ENCODE measurements at places on chromosomes 6 and 20. TPM values are rescaled to one million over a fixed set of nuclear protein-coding genes. Genes with fewer than 3 reads are reported as not detected.
A peak's percentile ranks its signal among the peaks of the same experiment; 100 is the strongest.

SNX9 gene
- total RNA-seq = 46.0 TPM

BPHL gene
- total RNA-seq = 36.3 TPM

LINC00237 gene
- not detected for total RNA-seq

LY6G5C gene
- total RNA-seq = 0.62 TPM

LAMA5 gene
- total RNA-seq = 497 TPM

ASCC3 gene
- 46.9 TPM for total RNA-seq

TGM2 gene
- total RNA-seq = 113 TPM

HLA-DOB gene
- 0.39 TPM for total RNA-seq

DEFB124 gene
- not detected for total RNA-seq

BNIP5 gene
- not detected for total RNA-seq

PRDM13 gene
- total RNA-seq = not detected

SLC26A8 gene
- total RNA-seq = not detected

ASF1A gene
- 28.5 TPM for total RNA-seq

TOX2 gene
- 85.4 TPM for total RNA-seq

TDP2 gene
- total RNA-seq = 33.6 TPM

DNA sequence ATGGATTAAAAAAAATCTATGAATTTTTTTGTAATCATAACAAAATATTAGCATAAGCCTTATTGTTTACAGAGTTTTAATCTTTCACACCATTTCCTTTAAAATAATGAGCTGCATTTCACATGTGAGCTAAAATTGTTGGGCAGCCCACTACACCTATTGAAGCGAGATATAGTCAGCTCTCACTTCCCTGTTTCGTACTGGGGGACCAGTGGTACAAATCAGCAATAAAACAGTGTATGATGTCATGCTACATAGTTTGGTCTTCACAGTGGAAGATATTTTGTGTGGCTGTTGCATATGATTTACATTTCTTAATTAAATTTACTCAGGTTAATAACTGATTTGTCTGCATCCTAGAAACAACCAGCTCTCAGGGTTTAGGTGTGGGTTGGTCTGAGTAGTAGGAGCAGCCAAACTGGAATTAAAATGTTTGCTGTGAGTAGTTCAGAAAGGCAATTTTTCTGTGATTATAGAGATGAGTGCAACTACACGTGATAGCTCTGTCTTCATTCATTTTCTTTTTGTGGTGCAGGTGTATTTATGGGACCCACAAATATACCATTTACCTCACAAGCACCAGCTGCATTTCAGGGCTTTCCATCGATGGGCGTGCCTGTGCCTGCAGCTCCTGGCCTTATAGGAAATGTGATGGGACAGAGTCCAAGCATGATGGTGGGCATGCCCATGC, 99.3 kb downstream of the B3GAT2 start:
- DNase-seq = no peak

DNA sequence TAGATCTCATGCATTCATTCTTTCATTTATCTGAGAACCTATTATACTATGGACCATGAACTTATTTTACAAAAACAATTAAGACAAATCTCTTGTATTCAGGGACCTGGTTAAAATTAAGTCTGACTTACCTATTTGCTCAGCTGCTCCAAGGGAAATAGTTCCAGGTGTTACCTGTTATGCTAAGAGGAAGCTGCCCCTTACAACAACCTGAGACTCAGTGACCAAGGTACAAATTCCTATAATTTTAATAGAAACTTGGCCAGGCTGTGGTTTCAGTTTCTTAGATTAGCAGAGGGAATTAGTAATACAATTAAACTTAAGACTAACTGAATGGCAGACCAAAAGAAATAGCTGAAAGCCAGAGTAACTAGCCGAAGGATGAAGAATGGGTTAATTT, 48.2 kb upstream of the GMPR start:
- DNase-seq = no peak

DNA sequence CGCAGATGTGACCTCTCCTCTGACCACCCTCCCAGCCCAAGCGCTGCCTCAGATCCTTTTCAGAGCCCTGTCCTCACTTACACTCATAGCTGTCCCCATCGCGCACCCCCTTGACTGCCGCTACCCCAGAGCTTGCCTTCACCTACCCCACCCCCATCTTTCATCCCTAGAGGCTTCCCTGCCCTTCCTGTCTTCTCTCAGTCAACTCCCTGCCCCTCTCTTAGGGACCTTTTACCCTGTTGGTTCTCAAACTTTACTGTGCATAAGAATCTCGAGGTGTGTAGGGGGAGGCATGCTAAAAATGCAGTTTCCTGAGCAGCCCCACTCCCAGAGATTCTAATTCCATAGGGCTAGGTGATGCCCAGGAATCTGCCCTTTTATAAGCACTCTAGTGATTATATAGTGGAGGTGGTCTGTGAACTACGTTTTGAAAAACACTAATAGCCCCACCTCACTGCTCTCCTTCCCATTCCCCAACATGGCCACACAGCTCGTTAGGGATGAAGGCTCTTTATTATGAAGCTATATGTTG, 725 bp downstream of the TM9SF4 start:
- no peak for DNase-seq

GRCh38 chr6:31186052-31186734, 15.7 kb upstream of the POU5F1 start:
- DNase-seq = no peak

- no peak for DNase-seq
These were observed 35.7 kb downstream of the CDH4 start for GRCh38 chr20:61287583-61288275.

DNA sequence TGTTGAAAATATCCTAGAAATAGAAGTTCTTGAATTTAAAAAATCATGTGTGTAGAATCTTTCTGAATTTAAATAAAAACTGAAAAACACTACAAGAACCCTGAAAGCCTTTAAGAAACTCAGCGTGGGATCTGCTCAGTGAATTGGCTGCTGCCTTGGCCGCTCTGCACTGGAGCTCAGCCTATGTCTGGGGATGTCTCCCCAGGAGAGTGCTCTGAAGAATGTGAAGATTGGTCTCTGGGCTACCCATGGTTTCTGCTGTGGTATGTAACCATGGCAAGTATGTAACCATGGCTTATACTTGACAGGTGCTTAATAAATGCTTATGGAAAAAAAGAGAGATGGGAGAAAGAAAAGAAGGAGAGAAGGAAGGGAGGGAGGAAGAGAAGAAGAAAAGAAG, 3.1 kb upstream of the RRAGD start:
- no peak for DNase-seq

DNA sequence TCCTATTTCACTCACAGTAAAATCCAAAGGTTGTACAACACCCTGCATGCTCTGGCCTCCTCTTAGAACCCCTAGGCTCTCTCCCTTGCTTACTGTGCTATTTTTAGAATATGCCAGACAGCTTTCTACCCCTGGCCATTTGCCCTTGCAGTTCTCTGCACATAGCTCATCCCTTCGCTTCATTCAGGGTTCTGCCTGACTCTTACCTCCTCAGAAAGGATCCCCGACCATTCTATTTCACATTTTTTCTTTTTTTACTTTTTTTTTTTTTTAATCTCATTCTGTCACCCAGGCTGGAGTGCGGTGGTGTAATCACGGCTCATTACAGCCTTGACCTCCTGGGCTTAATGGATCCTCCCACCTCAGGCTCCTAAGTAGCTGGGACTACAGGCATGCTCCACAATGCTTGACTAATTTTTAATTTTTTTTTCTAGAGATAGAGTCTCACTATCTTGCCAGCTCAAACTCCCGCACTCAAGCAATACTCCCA, 33.6 kb downstream of the COMMD7 start:
- no peak for DNase-seq

DNA sequence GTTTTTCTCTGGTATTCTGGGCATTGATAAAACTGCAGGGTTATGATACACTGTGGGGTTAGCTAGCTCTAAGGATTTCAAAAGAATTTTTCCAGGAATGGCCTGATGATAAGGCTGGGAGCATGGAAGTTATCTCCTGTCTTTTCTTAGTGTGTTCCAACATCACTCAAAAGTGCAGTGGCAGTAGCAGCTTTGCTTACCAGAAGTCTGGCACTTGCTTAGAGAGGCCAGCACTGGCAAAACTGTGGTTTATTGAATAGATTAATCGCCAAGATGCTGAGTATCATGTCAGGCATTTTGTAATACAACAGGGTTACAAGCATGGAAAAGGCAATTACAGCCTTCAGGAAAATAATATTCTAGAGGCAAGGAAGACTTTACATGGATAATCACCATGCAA, 719.5 kb upstream of the GJE1 start:
- no peak for DNase-seq

DNA sequence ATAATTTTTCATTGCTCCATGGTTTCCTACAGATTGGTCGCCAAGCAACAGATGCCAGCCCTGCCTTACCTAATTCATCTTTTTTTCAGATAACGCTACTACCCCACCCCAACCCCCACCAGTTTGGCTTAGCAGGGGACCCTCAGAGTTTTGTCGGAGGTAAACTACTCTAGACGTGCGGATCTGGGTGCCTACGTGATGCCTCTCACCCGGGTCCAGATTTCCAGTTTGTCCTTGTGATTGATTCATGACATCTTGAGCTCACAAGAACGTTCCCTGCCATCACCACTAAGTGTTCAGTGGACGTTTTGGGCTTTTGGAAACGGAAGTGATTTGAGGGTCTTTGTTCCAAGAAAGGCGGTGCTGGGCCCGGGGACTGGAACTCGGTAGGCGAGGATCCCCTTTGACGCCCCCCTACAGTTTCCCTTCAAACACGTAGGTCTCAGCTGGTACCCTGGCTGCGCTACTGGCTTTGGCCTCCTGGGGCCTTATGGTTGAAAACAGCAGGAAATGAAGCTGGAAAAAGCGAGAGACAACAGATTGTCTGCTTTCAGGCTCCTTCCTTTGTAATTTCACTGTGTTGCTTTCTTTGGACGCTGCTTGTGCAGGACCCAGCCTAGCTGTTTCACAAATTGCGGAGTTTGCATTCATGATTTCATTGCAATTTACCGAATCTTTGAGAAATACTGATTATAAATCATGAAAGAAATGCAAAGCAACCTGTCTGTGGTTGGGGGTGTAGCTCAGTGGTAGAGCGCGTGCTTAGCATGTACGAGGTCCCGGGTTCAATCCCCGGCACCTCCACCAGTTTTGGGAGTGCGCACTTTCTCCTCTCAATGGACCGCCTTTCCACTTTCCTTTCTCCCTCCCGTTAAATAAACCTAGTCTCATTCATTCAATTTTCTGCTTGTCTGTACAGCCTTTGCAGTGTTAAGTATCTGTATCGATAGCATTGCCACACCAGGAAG, 81.0 kb downstream of the GPX5 start:
- peak; percentile 81 for DNase-seq

GRCh38 chr20:4371623-4372251, 350.0 kb upstream of the PRND start:
- no peak for DNase-seq

DNA sequence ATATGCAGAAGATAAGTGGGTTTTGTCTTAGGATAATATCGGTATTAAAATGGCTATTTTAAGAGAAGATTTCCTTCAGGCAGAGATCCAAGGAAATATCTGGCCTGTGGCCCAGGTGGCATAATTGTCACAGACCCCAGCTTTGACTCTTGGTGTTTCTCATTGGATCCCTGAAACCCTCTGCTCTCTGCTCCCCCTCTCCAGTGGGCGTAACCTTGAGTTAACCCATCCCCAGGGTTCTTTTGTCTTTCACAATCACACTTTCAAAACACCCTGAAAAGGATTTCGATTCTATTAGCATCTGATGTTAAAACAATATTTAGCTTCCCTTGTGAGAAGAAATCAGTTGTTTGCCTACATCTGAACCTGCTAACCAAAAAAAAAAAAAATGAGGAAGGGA, 7.2 kb downstream of the SSTR4 start:
- DNase-seq = no peak

DNA sequence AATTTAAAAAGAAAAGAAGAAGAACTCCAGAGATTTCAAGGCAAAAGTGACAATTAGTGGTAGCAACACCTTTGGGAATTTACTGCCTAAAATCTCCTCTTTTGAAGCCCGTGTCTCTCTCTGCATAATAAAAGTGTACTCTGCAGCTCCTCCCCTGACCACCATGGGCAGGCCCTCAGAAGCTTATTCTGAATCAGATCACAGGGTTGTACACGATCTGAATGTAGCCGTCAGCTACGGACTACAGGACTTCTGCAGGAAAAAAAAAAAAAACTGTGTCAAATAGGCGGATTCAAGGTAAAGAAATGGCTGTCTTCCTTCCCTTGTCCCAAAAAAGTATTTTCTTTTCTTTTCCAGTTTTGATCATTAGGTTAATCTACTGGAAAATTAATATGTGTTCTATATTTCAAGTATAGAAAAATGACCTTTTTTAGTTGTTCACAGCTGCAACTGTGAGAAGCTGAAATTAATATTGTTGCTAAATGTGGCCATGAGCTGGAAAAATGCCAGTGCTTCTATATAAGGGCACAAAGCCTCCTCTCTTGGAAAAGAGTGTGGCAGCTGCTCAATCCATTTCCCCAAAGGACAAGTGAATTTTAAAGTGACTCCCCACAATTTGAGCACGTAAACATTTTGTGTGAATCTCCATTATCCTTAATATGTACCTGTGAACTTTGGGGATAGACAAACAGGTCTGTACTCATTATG, 397.4 kb downstream of the C6orf118 start:
- no peak for DNase-seq

- DNase-seq = no peak
These were observed 335.3 kb upstream of the NT5E start for GRCh38 chr6:85114581-85114935.

GRCh38 chr6:145749632-145750031, 14.3 kb upstream of the EPM2A start:
- no peak for DNase-seq

GRCh38 chr20:11324990-11325389, 592.7 kb upstream of the BTBD3 start:
- DNase-seq = no peak

GRCh38 chr6:33028220-33028849, 18.9 kb upstream of the HLA-DOA start:
- no peak for DNase-seq

All from Panc1 (cell line).